ENCODE measurements at places on chromosomes 6 and 20.

GRCh38 chr6:75870389-75870788, 121.3 kb downstream of the MYO6 start:
- DNase-seq, result no peak

GRCh38 chr20:58614984-58615760, 35.9 kb upstream of the STX16 start:
- DNase-seq, result no peak

DNA sequence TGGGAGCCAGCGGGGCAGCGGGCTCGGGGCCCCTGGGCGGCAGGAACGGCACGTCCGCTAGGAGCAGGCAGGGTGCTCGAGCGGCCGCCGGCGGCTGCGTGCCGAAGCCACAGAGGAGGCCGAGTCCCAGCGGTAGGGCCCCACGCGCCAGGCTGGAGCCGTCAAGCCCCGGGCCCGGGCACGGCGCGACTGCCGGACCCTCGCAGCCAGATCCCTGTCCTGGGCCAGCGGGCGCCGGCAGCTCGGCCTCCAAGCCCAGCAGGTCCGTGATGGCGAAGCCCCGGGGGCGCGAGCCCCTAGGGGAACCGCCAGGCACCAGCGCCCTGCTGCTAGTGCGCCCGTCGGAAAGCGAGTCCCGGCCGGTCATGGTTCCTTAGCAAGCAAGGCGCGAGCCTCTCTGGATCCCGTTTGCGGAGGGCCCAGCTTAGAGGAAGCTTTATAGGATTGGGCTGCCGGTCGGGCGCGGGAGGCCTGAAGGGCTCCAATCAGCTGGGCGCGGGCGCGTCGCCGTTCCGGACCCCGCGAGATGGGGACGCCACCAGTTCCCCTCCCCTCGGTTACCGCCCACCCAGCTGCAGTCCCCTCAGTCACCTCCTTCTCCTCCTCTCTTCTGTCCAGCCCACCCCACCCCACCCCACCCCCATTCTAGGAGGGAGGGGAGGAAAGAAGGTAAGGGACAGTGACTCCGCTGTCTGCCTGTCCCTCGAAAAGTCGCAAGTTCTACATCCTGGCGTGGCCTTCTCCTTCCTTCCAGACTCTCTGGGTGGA, at the start of gene VSX1:
TSS of gene VSX1 (minus strand) at position 412 of the 768 bp plus-strand sequence. CDS start at position 367, 45 bp downstream.
- no peak for DNase-seq

DNA sequence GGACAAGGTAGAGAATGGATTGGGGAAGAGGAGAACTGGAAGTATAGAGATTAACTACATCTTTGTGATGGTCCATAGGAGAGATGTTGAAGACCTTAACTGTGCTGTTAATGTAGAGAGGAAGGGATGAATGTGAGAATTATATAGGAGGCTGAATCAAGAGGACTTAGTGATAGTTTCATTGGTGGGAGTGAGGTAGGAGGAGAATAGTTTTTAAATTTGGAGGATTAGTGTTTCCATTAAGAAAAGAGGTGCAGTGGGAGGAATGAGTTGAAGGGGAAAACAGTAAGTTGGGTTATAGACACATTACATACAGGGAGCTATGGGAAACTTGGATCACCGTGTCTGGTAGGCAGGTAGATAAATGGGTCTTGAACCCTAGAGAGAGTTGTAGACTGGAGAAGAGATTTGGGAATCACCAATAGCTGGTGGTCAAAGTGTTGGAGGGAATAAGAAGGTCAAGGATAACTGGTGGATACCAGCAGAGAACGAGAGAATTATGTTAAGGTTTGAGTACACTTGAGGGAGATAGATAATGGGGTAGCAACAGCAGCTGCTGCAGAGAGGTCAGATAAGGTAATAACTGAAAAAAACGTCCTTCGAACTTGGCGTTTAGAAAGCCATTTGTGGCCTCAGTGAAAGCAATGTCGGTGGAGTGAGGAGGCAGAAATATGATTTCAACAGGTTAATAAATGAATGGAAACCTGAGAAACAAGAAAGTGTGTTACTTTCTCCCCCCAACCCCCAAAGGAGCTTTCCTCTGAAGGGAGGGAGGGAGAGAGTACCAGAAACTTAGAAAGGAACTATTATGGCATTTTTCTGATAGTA, 3.1 kb downstream of the C6orf89 start:
- DNase-seq, result peak; percentile 45

GRCh38 chr20:57374931-57375651, 16.1 kb upstream of the RBM38 start:
- no peak for DNase-seq

DNA sequence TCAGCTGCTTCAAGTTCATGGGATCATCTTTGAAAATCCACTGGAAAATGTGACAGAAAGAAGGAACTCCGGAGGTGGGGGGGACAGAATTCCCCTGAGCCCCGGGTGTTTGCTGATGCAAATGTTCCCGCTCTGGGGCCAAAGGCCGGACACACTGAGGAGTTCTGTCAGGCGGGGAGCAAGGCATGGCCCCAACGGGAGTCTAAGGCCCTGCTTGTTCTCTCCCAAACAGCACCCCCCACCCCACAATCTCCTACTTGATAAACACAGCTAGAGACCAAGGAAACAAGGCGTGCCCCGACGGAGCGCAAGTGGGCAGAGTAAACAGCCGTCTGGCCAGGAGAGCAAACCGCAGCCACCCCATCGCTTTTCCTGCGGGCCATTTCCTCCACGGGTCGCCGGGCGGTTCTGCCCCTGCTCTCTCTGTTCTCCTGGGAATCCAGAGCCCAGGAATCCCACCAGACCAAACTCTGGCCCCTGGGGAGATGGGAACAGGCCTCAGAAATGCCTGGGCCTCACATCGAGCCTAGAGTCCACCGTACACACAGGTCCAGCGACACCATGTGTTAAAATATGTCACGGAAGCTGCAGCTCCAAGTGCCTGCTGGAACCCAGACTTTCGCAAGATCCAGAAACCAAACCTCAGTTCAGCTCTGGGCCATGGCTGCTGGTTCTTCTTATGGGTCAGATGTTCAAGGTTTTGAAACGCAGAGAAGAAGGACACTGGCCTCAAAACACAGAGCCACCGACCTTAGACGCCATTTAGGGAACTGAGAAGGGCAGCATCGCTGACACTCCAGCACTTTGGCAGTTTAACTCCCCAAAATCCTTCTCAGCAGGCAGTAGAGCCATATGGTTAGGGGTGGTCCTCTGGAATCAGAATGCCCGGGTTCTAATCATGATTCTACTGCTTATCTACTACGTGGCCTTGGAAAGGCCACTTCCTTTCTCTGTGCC, 104.2 kb downstream of the PREX1 start:
- no peak for DNase-seq

GRCh38 chr20:46931699-46932098, 37.1 kb downstream of the EYA2 start:
- DNase-seq, result no peak

GRCh38 chr20:62744741-62745191, 36.1 kb downstream of the NTSR1 start:
- DNase-seq, result peak; percentile 69

DNA sequence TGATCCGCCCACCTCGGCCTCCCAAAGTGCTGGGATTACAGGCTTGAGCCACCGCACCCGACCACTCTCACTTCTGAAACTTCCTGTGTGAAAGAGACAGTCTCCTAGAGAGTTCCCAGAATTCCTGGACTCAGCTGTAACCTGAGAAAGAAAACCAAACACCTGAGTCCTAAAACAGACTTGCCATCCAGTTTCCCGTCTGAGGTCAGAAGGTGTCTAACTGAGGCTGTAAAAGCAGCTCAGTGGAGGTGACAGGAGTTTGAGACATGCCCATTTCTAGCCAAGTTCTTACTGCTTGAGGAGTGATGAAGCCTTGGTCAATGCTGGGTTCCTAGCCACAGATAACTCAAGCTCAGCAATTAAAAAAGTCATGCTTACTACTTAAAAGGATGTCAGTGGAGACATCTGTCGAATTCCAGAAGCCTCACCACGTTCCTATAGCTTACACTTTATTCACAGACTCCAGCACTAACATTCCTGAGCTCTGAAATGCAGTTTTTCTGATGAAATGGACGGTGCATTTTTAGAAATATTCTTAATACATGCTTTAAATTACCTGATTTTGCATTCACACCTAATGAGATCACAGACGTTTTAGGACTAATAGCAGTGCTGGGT, 6.1 kb downstream of the UQCC2 start:
- no peak for DNase-seq

GRCh38 chr6:32940656-32941213, at the start of gene HLA-DMB:
TSS of gene HLA-DMB (minus strand) at chr6:32941028. CDS start at chr6:32940807, 221 bp downstream.
- peak; percentile 46 for DNase-seq

DNA sequence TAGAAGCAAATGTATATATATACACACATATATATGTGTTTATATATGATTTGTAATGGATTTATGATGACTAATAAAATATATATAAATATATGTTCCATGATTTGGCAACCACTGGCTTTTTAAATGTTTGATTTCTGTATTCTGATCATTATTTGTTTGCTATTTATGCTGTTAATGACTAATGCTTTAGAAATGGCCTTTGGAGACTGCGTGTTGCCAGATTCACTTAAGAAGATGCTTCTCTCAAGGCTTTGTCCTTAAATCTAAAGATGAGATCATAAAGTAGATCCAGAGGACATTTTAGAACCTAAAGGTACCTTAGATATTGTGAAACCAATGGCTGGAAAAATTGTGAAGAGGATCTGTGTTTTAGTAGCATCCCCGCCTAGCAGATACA, 116.0 kb upstream of the SUPT3H start:
- no peak for DNase-seq

- no peak for DNase-seq
Measured at GRCh38 chr6:89797317-89797716, 22.3 kb downstream of the MDN1 start.

DNA sequence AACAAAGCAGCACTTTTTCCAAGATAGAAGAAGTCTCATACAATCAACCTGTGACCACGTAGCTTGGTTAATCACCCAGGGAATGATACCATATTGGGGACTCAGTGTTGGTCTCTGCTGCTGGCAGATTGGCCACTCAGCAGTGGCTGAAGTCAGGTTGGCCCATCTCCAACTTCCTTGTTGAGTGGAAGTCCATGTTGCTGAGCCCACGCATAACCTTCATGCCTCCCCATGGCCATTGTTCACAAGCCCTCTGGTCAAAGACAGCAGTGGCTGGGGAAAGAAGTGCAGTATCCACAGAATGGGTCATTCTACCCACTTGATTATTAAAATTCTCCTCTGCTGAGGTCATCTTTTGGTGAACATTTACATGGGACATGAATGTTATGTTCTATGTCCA, 38.5 kb downstream of the PKIB start:
- no peak for DNase-seq

DNA sequence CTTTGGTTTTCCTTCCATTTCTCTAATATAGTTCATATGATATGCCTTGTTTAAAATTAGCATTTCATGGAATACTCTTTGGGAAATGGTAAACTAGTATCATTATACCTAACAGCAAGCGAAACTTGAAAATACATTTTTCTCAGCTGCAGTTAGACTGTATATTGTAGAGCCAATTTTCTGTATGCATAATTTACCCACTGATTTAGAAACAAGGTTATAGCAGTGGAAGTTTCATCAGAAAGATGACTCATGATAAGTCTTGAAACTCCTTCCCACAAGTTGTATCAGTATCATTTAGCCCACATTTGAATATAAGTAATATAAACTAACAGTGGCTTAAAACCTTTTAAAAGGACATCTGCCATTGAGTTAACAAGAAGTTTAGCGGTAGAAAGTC, 164.8 kb upstream of the BMP5 start:
- DNase-seq, result no peak

DNA sequence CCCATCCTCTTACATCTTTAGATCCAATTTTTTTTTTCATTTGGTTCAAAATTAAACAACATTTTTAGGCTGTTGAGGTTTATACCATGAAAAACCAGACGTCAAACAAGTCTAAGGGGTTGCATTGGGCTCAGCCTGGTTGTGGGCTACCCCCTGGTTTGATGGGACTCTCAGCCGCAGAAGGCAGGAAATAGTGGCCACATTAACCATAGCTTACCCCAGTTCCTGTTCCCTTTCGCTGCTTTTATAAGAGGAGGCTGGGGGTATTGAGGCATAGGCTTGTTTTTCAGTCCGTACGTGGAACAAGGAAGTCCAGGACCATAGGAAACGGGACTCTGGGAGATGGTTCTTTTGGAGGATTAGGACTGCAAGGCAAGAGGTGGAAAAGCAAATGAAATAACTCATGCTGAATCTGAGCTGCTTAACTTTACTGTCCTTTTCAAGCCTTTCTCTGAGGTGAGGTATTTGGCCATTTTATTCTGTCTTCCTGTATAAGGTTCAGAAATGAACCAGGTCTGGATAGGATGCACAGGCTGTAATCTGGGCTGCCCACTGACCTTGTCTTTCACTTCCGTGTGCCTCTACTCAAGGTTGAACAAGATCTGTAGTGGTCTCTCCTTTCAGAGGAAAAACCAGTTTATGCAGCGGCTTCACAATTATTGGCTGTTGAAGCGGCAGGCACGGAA, 7.7 kb downstream of the BRPF3 start:
- DNase-seq, result peak; percentile 62

- no peak for DNase-seq
Measured at GRCh38 chr6:141562186-141562811, 570.4 kb upstream of the GJE1 start.

GRCh38 chr20:39954621-39955020, 734.4 kb downstream of the MAFB start:
- no peak for DNase-seq

GRCh38 chr6:71478834-71479541, 190.4 kb downstream of the OGFRL1 start:
- DNase-seq, result peak; percentile 9

DNA sequence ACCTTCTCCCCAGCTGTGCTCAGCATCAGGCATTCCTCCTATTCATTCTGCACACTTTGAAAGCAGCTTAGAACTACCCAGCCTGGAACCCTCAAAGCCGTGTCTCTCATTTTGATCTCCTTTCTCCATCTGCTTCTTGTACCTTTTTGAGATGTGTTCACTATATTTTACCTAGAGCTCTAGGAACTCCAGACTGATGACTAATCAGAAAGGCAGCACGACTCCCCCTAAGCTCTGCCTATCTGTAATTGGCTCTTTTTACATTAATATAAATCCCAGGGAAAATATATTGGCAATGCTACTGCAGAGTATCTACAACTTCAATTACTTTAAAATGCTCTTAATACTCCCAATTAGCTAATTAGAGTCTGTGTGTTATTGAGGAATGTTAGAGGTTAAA, 671.5 kb downstream of the CBLN4 start:
- DNase-seq, result no peak
